NCI-H187 treated with DMSO at 0.1 percent for 48 hours (cell line): ENCODE measurements at places on chromosomes 3 and 15.

GRCh38 chr3:187039100-187039722 lies 100.1 kb downstream of the RPL39L start:
- DNase-seq = no peak

GRCh38 chr15:86905625-86906256 lies 826.1 kb downstream of the AGBL1 start:
- DNase-seq = no peak

- DNase-seq = no peak
Observed at GRCh38 chr3:5466065-5466464, 278.6 kb downstream of the EDEM1 start.

GRCh38 chr3:121817753-121818152 lies 17.1 kb downstream of the IQCB1 start:
- DNase-seq = no peak

GRCh38 chr15:66999046-66999968 lies 66.1 kb upstream of the SMAD3 start:
- no peak for DNase-seq

GRCh38 chr15:59168536-59168935 lies 38.1 kb upstream of the LDHAL6B start:
- DNase-seq = no peak

GRCh38 chr3:81565041-81565440 lies 196.4 kb downstream of the GBE1 start:
- no peak for DNase-seq

DNA sequence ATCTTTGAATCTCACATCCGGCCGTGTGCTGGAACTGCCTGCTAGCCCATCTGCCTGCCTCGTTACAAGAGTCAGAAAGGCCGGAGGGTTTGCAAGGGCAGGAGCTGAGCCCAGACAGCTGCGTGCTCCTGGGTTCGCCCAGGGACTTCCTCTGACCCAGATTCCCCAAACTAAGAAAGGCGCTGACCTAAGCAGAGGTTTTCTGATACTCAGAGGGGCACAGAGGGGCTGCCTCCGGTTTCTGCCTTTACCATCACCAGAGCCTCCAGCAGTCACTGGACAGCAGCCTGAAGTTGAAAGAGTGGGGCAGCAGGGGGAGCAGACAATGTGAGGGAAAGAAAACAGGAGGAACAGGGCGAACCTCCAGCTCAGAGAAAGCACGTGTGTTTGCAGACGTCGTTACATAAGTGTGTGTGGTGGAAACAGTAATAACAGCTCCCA lies 33.4 kb upstream of the RAD18 start:
- DNase-seq = no peak

- no peak for DNase-seq
Observed at GRCh38 chr3:13492976-13493866, 13.1 kb downstream of the HDAC11 start.

GRCh38 chr15:94238539-94239118 lies 7.3 kb downstream of the MCTP2 start:
- DNase-seq = no peak

- no peak for DNase-seq
Observed at GRCh38 chr15:51775967-51776816, 24.8 kb downstream of the TMOD2 start.

- DNase-seq = no peak
Observed at GRCh38 chr3:100155128-100155527, 40.8 kb upstream of the FILIP1L start.
